ENCODE measurements at places on chromosomes 11 and 22.

DNA sequence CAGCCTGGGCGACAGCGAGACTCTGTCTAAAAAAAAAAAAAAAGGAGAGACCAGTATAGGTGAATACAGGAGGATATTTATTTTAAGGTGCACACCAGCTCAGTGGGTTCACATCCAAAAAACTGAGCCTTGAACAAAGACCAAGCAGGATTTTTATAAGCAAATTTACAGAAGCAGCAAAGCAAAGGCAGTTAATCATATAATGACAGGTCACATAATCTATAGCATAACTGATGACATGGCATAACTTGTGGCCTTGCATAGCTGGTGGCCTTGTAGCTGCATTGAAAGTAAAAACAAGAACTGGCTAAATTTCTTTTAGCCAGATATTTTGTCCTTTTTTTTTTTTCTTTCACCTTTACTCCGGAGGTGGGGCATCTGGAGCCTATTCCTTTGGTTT, 2.7 kb upstream of the PLAAT3 start:
- DNase-seq: no peak

DNA sequence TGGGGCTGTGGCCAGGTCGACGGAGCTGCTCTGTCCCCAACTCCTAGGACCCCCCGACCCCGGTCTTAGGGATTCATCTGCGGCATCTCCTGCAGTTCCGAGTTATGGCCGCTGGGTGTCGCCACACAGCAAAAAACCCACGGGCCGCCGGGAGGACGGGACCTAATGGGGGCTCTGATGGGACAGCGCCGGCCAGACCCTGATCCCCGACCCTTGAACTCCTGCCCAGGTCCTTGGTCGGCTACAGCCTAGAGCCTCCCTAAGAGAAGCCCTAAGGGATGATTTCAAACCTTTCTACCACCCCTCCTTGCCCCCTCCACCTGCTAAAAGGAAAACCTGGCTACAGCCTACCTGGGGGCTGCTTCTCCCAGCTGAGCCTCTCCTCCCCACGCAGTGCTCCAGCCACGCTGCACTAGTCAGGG, 30.8 kb upstream of the LRRC10B start:
- peak; percentile 49 for DNase-seq

DNA sequence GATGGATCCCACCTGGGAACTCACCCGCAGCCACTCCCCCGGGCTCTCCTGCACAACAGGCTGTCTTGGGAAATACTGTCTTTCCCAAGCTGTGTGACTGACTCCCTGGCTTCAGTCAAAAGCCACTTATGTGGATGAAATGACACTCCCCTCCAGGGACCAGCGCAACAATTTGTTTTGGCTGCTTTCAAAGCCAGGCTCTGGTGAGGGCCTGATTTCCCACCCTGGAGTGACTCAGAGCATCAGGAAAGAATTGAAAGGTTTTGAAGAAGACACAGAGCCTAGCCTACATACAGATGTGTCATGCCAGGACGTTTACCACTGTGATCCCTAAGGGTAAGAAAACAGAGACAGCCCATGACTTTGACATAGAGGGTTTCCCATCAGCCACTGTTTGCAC, 550.5 kb downstream of the MIAT start:
- no peak for DNase-seq

GRCh38 chr22:26462051-26462450, 21.5 kb downstream of the HPS4 start:
- DNase-seq: no peak

- DNase-seq: no peak
Measured at GRCh38 chr11:88398372-88398771, 60.8 kb upstream of the CTSC start.

DNA sequence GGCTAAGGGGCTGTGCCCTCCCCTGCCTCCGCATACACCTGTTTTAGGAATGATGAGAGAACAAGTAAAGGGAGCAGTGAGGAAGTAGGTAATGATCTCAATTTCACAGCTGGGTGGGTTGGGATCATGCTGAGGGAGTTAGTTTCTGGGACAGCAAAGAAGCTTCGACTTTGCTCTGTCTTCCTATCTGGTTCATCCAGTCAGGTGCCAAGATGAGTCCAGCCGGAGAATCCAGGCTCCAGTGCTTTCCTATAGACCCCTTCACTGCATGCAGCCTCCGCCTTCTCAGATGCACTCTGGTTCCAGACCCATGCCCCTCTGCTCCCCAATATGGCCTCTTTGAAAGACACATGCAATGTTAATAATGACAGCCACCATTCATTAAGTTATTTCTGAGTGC, 119.1 kb upstream of the NCAM1 start:
- no peak for DNase-seq

- peak; percentile 66 for DNase-seq
Measured at GRCh38 chr22:27668828-27669797, 132.4 kb downstream of the MN1 start.

DNA sequence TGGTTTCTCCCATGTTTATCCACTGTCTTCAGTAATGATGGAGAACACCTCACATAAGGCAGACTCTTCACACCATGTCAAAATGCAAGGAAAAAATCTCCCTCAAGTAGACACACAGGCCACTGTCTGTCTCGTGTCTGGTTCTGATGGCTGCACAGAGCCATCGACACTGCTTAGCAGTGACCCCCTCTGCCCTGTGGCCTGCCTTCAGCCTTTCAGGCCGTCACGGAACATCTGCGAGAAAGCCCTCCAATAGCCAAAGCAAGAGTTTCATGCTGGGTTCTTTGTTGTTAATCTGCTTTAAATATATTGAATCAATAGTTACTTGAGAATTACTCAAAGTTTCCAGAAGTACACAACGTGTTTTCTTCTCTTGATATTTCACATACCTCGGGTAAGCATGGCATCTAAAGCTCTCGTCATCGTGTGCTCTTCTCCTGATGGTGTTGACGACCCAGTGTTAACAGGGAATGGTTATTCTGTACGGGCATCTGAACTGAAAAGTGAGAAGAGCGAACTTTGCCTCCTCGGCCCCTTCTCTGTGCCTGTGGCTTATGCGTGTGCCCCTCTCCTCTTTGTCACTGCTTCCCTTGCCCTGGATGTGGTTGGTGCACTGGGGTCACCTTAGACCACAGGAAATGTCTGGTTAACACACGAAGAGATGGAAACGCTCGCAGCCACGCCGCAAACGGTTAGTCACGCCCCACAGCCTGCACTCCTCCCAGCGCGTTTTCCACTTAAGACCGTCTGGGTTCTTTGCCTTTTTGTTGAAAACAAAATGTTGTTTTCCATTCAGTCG, 33.4 kb upstream of the CTTN start:
- no peak for DNase-seq

DNA sequence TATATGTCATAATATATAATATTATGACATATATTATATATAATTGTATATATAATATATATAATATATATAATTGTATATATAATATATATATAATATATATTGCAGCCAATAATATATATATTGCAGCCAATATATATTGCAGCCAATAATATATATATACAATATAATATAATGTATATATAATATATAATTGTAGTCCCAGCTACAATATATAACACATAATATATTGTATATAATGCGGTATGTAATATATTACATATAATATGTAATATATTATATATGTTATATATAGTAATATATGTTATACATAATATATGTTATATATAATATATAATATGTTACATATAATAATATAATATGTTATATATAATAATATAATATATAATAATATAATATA, 5.8 kb upstream of the CELF1 start:
- no peak for DNase-seq

DNA sequence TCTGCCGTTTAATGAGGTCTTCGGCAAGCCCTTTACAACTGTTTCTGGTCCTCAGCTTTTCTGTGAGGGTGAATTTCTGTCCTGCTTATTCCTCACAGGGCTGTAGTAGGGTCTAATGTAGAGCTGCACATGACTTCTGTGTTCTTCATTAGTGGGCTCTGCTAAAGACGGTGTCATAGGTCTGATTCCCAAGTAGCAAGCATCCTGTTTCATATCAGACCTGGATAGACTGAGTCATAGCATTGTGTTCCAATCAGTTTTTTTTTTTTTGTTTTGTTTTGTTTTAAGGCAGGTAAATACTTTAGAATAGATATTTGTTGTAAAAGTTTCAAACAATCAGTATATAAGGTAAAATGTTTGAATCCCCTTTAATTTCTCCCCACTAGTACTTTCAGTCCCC, 35.4 kb downstream of the BIRC2 start:
- no peak for DNase-seq

- no peak for DNase-seq
Measured at GRCh38 chr11:114226356-114226755, 69.8 kb upstream of the NNMT start.

- no peak for DNase-seq
Measured at GRCh38 chr22:43113526-43114251, 3.1 kb downstream of the BIK start.

- DNase-seq: no peak
Measured at GRCh38 chr11:102926961-102927623, 28.4 kb downstream of the MMP13 start.

DNA sequence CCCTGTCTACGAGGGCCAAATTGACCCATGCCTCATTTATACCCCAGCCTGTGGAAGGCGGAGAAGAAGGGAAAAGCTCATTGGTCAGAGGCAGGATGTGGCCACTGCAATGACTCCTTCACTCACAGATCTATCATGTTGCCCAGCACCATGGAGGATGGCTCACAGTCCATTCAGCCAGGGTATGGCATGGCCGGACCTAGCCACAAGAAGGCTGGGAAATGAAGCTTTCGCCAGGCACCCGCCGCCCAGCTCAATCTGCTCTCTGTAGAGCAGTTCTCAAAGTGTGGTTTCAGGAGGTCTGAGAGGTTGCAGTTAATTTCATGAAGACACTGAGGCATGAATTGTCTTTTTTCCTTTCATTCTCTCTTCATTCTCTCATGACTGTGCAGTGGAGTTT, 40.6 kb upstream of the LINC01488 start:
- no peak for DNase-seq

GRCh38 chr11:60396382-60396781, at the start of gene MS4A14:
Gene MS4A14, plus strand, starts transcription at chr11:60396459. Its CDS starts 120 bp downstream, at chr11:60396579.
- DNase-seq: no peak

DNA sequence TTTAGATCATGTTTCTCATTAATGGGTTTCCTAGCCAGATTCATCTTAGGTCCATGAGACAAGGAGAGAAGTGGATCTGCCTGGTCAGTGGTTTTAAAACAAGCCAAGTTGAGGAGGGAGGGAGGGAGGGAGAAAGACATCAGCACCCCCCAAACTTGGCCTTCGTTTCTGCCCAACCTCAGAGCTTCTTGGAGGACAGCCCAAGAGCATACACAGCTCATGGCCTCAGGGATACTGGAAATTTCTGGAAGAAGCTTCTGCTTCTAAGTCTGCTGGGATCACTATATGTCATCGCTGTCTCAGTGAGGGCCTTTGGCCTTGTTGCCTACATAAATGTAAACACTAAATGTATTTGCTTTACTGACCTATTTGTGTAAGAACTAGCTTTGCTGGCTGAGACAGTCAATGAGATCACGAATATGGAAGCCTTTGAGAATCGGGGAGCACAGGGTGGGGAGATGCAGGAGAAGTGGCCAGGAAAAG, 375.1 kb downstream of the BUD13 start:
- no peak for DNase-seq

GRCh38 chr22:25564979-25565677, 653 bp downstream of the GRK3 start:
- DNase-seq: no peak

GRCh38 chr11:63556404-63557013, 6.7 kb downstream of the PLAAT2 start:
- no peak for DNase-seq

GRCh38 chr11:80722629-80723028, 1281.8 kb upstream of the TENM4 start:
- no peak for DNase-seq

DNA sequence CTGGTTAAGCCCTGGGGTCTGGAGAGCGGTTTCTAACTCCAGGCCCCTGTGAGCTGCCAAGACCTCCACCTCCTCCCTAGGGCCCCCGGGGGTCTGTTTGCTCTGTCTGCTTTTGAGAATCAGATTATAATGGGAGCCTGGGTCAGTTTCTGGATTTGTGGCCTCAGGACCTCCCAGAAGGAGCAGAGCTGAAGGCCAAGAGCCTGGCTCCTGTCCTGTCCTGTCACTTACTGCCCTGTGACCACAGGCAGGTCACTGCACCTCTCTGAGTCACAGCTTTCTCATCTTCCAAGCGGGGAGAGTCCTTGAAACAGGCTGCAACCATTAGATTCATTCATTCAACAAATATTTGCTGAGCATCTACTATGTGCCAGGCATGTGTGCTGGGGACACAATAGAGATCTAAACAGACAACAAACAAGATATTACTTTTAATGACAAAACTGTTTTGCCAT, 87.3 kb upstream of the FGF3 start:
- no peak for DNase-seq

DNA sequence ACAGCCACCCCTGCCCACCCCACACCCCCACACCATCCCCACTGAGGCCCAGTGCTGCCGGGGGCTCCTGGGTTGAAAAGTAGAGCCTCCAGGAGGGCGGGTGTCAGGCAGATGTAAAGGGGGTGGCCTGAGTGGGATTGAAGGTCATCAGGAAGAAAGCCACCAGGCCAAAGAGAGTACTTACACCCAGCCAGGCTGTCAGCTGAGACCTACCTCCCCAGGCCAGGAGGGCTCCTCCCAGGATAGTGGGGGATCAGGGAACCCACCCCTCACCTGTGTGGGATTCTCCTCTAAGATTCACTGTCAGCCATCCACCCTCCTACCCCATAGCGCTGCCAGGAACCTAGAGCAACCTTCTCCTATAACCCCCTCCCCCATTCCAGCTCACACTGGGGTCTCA, 17.2 kb upstream of the FCHSD2 start:
- no peak for DNase-seq

GRCh38 chr11:41579546-41579945, 120.1 kb upstream of the LRRC4C start:
- DNase-seq: no peak

- no peak for DNase-seq
Measured at GRCh38 chr11:87224486-87224885, 186.8 kb downstream of the TMEM135 start.

DNA sequence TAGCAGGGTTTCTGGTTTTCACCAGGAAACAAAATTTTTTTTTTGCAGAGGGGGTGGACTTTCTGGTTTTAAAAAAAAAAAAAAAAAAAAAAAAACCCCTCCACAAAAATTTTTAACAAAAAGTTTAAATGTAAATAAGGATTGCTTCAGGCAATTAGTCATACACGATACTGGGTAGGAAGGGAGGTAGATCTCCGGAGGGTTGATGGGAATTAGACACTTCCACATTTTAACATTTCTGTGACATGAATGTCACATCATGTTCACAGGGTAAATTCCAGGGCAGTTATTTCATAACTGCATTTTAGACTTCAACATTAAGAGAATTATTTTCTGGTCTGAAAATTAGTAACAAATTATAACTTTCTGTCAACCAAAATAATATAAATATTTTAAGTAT, 15.9 kb downstream of the NUP98 start:
- no peak for DNase-seq

DNA sequence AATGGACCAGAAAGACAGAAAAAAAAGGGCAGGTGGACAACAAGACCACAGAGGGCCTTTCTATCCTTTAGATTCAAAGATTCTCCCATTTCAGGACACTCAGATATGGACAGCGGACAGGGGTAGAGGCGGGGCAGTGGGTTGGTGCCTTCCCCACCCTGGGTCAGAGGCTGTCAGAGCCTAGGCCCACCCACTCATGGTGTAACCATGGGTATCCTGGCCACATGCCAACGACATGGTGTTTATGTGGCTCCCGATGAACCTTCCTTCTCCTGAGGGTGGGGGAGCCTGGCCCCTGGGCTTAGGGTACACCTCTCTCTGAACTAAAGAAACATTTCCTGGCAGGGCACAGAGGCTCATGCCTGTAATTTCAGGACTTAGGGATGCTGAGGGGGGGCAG, 14.3 kb upstream of the P2RY2 start:
- DNase-seq: no peak

GRCh38 chr11:122649116-122649515, 6.4 kb upstream of the UBASH3B start:
- no peak for DNase-seq

GRCh38 chr11:107457205-107457557, 444 bp downstream of the CWF19L2 start:
- peak; percentile 57 for DNase-seq
